Smooth muscle cell of bladder (primary cell): ENCODE measurements at places on chromosomes 13 and 19. TPM values are rescaled to one million over a fixed set of nuclear protein-coding genes. Genes with fewer than 3 reads are reported as not detected.

The SRRM5 gene
- not detected in 2 replicates for total RNA-seq

The ZNF729 gene
- not detected in 2 replicates for total RNA-seq

The ZNF506 gene
- total RNA-seq: 9.5 and 9.7 TPM in 2 replicates

The NLRP9 gene
- total RNA-seq: not detected in 2 replicates

The CLIP3 gene
- 7.8 and 11.9 TPM in 2 replicates for total RNA-seq

The SYNGR4 gene
- not detected in 2 replicates for total RNA-seq

The CD79A gene
- total RNA-seq: not detected in 2 replicates

The SLC10A2 gene
- total RNA-seq: not detected in 2 replicates

The ZNF555 gene
- total RNA-seq: 4.3 and 5.0 TPM in 2 replicates

The UBXN6 gene
- total RNA-seq: 132 and 136 TPM in 2 replicates

The KL gene
- total RNA-seq: under 0.01 and 0.18 TPM in 2 replicates

The ZNF418 gene
- 5.0 and 6.3 TPM in 2 replicates for total RNA-seq

The CRTC1 gene
- 1.6 and 2.8 TPM in 2 replicates for total RNA-seq

The PLK5 gene
- not detected in 2 replicates for total RNA-seq

The SLC46A3 gene
- total RNA-seq: 5.8 and 6.5 TPM in 2 replicates

The ZNF471 gene
- total RNA-seq: 3.3 and 4.7 TPM in 2 replicates

The CCNE1 gene
- total RNA-seq: 5.1 and 8.1 TPM in 2 replicates

The SLC17A7 gene
- not detected in 2 replicates for total RNA-seq

The CDK8 gene
- 16.6 and 18.2 TPM in 2 replicates for total RNA-seq
